ENCODE measurements at places on chromosomes 3 and 15.
A peak's percentile ranks its signal among the peaks of the same experiment; 100 is the strongest.

DNA sequence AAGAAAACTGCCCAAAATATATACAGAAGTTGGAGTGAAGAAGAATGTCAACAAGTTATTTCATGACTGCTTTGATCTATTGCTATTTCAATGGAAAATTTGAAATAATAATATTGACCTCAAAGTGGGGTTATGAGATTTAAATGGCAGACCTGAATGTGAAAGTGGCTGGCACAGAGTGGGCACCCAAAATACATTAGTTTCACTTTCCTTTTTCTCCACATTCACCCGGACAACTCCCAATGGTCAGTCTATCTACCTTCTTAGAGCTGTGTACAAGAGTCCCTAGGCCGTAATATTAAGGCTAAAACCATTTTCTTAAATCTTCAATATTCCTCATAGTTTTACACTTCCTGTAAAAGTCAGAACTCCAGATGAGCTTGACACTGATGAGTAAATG, 61.6 kb upstream of the ETV5 start:
- DNase-seq = no peak

- DNase-seq = no peak
Measured at GRCh38 chr3:155609586-155609985, 135.3 kb downstream of the PLCH1 start.

DNA sequence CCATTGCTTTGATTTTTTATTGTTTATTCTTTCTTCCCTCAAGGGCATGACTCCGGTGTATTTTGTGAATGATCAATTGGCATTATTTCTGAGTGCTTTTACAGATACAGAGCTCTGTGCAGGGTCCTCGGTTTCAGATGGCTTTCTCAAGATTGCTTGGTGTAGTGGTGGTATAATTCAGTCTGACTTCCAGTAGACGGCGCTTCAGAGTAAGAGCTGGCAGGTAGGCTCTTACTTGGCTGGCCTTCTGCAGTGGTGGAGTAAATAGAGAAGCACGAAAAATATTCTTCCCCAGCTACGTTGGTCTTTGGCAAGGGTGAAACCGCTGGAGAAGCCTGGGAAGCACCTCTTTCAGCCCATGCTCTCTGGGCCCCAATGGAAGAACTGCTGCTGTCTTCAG, 723.0 kb upstream of the BCHE start:
- no peak for DNase-seq

DNA sequence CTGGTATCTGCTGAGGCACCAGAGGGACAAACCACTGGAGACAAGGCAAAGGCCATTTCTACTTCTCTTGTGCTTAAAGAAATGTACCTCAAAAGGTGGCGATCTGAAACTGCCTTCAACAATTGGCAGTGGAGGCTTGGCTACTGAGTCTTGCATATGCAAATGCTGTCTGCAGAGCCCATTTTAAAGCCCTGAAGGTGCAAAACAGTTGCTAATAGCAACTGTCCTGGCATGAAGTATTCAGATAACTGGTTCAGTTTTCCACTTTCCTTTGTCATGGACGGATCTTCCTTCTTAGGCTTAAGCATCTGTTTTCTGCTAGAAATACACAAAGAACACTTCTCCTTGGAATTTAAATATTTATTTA, 71.4 kb upstream of the PSMD6 start:
- no peak for DNase-seq

DNA sequence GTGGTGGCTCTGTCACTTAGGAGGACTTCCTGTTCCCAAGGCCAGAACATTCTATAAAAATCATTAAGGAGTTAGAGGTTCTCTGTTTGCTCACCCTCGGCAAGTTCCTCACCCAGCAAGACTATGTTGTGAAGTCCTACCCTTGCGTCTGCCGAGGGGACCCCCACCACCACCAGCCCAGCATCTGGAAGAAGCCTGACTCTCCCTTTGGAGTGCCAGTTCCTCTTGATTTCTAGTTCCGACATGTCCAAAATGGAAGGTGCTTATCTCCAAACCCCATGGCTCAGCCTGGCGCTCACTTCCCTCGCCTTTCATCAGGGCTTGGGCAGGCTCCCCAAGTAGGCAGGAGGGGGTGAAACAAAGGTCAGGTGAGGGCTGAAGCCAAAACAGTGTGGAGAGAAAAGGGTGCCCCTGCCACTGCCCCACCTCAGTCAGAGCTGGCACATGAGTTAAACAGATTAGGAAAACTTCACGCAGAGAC, 41.0 kb downstream of the BHLHE40 start:
- DNase-seq = no peak

- DNase-seq = no peak
Measured at GRCh38 chr15:64459066-64459781, 1.2 kb upstream of the ZNF609 start.

DNA sequence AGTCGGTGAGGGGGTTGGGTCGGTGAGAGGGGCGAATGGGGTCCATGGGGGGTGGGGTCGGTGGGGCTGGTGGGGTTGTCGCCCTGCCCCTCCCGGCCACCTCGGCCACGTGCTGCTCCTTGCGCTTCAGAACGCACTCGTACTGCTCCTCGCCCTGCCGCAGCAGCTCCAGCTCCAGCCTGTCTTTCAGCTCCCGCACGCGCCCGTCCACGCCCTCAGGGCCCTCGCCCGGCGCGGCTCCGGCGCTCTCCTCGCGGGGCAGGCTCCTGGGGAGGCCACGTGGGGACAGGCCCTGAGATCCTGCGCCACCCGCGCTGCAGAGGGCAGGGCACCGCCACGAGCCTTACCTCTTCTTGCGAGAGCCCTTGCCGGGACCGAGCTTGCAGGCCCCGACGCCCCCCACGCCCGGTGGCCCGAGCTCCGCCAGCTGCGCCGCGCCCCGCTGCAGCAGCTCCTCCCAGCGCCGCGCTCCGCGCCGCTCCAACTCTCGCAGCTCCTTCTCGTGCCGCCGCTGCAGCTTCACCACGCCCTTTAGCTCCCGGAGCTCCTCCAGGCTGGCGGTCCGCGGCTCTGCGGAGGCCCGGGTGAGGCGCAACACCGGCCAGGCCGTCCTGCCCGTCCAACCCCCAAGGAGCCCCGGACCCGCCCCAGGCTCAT, 8.2 kb upstream of the ANKRD63 start:
- peak; percentile 75 for DNase-seq

- no peak for DNase-seq
Measured at GRCh38 chr15:92733090-92733933, 77.7 kb upstream of the FAM174B start.

GRCh38 chr15:61736790-61737189, 323.5 kb downstream of the VPS13C start:
- DNase-seq = no peak

DNA sequence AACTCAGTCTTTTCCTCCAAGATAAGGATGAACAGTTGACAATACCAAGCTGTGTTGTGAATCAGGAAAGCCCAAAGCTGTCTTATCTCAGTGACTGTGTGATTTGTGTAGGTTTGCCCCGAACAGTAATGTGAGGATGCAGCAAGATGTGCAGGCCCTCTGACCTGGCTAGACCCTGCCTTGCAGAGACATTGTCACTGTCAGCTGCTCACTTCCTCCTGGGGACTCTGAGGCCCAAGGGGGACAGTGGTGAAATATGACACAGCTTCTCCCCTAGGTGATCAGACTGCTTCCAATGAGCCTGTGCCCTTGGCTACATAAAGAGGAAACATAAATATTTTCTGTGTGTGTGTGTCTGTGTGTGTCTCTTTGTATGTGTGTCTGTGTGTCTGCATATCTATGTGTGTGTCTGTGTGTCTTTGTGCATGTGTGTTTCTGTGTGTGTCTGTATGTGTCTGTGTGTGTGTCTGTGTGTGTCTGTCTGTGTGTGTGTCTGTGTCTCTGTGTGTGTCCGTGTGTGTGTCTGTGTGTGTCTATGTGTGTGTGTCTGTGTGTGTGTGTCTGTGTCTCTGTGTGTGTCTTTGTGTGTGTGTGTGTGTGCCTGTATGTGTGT, 21.7 kb downstream of the LRRK1 start:
- no peak for DNase-seq

DNA sequence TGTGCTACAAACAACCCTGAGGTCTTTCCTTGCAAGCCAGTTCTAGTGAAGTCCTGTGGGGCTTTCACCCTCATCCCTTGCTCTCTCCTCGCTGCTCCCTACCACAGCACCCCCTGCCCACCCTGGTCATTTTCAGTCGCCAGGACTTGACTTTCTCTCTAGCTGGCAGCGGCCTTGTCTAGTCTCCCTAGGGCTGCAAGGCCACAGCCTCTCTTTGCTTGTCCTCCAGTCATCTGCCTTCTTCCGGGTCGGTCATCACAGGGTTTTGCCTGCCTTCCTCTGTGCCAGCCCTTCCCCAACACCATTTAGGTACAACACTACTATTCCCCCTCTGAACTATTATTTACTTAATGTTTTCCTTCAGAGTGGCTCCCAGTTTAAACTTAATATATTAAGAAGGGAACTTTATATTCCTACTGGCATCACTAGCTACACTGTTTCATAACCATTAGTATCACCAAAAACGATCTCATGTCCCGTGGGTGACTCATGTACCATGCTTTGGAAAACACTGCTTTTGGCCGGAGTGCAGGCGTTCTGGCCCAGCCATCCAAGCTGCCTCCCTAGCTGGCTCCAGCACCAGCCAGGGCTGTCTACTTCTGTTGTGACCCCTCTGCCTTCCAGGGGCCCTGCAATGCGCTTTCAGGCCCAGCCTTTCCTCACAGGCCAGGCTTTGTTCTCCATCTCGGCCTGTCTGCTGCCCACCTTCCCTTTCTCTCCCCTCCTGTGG, 21.4 kb downstream of the FAH start:
- no peak for DNase-seq

GRCh38 chr3:107077391-107077790, 299.8 kb upstream of the CCDC54 start:
- no peak for DNase-seq

DNA sequence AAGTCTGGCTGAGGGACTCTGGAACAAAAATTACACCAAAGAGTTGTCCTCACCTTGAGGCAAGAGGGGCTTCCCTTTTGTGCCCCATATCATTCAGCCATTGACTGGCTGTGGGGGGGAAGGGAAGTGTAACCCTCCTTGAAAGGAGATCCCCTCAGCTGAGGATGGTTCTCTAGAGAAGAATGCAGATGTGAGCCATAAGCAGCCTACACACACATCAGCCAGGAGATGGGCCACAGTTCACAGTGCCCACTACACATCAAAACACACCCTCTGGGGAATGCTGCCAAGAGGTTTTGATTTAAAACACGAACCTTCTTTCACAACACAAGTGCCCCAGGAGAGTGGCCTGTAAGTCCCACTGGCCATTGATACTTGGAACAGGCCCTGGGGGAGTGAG, 231.2 kb upstream of the CTDSPL start:
- no peak for DNase-seq

DNA sequence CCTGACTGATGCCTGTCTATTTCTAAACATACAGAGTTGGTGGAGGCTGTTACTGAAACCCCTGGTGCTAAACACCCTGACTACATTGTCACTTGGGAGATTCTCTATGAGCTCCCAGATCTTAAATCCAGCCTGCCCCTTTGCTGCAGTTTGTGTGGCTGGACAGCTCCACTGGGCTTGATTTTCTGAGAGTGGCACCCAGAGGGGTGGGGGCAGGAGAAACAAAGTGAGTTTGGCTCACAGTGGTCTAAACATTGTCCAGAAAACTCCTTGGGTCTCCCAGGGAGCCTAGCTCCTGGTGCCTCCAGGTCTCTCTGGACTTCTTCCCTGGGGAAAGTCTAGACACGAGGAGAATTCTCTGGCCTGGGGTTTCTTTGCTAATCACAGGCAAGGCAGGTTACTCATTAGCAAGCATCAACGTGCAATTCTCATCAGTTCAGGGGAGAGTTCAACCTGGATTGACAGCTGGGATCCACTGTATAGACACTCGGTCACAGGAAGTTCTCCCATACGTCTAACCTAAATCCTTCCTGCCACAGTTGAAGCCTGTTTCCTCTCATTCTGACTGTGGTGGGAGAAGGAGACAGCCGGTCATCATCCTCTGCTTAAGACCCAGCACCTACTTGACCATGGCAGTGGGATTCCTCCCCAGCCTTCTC, 7.1 kb upstream of the DLL4 start:
- no peak for DNase-seq

DNA sequence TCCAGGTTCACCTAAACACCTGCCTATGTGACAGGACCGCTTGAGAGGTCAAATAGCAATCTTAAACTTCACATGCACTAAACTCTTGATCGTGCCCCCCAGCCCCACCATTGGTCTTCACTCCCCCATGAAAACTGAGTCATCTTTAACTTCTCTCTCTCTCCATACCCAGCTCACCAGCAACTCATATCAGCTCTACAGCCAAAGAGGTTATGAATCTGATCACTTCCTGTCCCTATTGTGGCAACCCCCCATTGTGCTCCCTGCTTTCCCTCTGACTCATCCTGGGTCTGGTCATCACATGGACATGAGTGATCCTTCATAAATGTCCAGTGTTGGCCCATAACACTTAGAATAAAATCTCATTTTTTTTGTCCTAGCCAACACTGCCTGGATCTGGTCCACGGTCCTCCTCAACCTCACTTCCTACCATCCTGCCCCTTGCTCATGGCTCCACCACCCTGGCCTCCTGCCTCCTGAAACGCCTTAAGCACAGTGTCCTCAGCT, 103.4 kb upstream of the HACD2 start:
- DNase-seq = no peak

- DNase-seq = no peak
Measured at GRCh38 chr3:131925571-131925970, 109.2 kb downstream of the CPNE4 start.

GRCh38 chr15:41350057-41350717, 17.5 kb downstream of the NUSAP1 start:
- no peak for DNase-seq

DNA sequence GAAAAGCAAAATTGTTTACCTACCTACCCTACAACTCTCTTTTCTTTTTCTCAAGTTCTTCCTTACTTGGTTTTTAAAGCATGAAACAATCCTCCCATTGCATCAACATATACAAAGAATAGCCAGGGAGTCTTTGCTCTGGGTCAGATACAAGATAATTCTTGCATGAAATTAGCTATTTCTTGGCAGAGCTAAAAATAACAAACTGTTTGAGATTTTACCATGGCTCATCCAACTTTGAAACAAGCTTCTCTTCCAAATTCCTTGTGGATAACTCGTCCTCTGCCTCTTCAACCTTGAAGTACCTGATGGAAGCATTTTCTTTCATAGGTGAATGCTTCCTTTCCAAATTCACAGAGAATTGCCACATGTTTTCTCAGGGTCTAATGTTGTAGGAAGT, 9.2 kb upstream of the CBLB start:
- no peak for DNase-seq

DNA sequence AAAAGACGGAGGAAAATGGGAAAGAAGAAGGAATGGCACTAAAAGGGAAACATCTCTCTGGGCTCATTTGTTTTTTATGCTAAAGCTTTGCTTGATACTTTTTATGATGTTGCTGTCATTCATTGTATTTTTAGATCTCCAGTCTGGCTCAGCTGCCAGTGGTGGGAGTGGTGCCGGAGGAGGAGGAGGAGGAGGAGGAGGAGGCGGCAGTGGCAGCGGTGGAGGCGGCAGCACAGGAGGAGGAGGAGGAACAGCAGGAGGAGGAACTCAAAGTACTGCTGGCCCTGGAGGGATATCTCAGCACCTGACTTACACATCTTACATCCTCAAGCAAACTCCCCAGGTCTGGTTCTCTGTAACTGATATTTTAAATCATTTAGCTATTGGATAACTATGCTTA, 49.6 kb downstream of the MAP6D1 start:
- no peak for DNase-seq

DNA sequence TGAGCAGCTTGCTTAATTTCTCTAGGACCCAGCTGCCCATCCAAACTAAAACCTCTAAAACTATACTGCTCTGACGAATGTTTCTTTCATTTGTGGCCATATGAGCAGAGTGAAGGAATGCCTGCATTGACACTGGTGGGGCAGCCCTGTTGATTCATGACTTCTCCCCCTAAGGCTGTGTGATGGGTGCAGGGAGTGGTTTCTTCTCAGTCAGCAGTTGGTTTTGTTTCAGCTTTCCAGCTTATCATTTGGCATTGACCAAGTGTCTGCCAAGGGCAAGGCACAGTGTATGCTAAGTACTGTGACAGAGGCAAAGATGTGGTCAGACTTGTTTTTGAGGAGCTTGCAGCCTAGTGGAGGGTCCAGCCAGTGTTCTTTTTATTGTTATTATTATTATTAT, 4.7 kb downstream of the ABHD6 start:
- DNase-seq = no peak
